Daoy (cell line): ENCODE measurements at places on chromosomes 3 and 15.

GRCh38 chr3:52218937-52219650 is 6.4 kb downstream of the TLR9 start:
- no peak for DNase-seq

DNA sequence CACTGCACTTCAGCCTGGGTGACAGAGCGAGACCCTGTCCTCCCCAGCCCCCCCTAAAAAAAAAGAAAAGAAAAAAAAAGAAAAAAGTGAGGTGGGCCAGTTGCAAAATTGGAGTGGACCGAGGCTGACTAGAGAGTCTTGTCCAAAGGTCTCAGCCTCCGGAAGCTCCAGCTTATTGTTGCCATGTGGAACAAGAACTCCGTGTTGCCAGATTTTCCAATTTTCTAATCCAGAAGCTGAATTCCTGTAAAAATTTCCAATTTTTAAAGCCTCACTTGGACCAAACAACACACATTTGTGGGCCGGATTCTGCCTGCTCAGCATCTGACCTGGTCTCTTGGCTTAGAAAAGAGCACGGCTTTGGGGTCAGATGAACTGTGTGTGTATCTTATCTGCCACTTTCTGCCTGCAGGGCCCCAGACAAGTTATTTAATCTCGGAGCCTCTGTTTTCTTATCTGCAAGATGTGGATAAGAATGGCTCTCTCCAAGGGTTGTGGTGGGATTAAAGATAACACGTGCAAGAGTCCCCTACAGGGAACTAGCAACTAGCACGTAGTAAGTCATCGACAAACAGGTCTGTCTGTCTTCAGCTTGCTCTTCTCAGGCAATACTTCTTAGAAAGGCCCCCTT is 73.7 kb upstream of the TLE3 start:
- no peak for DNase-seq

- no peak for DNase-seq
Observed at GRCh38 chr3:192239956-192240355, 487.4 kb downstream of the FGF12 start.

DNA sequence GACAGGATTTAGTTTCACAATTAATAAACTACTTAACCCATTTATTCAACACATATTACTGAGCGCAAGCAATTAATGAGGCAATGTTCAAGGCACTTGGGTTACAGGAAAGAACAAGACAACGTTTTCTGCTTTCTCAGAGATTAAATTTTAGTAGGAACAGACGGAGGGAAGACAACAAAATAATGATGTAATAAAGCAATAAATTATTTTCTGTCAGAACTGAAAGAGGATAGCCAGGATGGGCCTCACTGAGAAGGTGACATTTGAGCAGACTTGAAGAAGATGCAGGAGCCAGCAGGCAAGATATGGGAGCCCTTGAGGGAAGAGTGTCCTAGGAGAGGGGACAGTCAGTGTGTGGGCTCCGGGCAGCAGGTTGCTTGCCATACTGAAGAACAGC is 11.3 kb upstream of the RPL14 start:
- no peak for DNase-seq

GRCh38 chr3:71978150-71978721 is 193.3 kb upstream of the PROK2 start:
- no peak for DNase-seq

DNA sequence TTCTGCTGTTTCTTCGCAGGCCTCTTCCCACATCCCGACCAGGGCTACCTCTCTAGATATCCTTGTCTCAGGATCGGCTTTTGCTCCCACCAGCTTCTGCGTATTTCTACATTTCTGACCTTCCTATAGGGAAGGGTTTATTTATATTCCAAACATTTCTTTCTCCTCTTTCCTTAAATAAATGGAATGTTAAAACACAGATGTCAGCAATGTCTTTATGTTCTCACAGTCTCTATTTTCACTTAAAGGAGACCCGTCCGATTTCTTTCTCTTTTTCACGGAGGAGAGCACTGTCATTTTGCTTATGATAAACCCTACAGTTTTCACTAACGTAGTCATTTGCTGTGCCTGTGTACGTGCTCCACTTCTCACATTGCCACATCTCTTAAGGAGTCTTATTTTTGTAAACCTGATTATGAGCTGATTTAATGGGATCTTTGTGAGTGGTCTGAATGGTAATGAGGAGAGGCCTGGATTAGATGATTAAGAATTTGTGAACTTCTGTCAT is 630 bp downstream of the KIF15 start:
- peak; percentile 5 for DNase-seq

- DNase-seq: no peak
Observed at GRCh38 chr3:120470870-120471269, 20.1 kb upstream of the FSTL1 start.

DNA sequence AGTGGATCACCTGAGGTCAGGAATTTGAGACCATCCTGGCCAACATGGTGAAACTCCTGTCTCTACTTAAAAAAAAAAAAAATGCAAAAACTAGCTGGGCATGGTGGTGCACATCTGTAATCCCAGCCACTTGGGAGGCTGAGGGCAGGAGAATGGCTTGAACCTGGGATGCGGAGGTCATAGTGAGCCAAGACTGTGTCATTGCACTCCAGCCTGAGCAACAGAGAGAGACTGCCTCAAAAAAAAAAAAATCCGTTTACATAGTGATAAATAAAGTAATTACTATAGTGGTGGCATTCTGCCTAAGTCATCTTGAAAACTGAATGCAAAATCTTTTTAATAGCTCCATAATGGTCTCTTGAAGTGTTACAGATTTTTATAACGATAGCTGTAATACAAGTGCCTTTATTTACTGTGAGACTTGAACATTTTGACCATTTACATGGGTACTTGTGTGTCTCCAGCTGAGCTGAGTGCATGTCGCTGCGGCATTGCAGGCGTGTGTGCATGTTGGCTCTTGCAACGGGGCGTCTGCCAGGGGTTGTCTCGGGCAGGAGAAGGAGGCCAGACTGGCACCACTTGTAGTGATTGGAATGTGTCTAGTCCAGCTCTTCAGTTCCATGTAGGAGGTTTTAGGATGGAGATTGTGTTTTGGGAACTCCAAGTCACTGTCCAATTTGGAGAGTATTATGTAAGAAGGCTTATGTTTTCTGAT is 111.9 kb downstream of the IGF1R start:
- DNase-seq: no peak

DNA sequence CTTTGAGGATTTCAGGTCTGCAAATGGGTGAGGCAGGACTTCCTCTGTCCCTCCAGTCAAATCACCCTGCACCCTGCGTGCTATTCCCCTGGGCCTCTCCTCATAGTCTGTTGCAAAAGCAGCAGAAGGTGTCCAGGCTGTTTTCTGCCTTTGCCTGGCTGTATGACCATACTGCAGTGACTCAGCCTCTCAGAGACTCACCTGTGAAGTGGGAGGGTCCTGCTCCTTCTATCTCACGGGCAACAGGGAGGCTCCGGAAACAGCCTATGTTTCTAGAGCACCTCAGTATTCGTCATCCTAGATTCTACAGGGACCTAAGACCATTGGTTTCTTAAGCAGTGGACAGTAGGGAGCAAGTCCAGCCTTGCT is 216.4 kb downstream of the TLE3 start:
- DNase-seq: no peak
